Activated T-cell treated with anti-CD3 and anti-CD28 coated beads, Interleukin-2, amount 50 U/mL, for 1 hour (primary cell): ENCODE measurements at places on chromosomes 2 and 18.

- DNase-seq, result no peak
Measured at GRCh38 chr2:181367906-181368435, 89.2 kb upstream of the ITGA4 start.

- DNase-seq, result no peak
Measured at GRCh38 chr18:13834496-13835015, 10.6 kb downstream of the MC5R start.

- DNase-seq, result no peak
Measured at GRCh38 chr2:98704499-98705332, 26.2 kb downstream of the MGAT4A start.

- DNase-seq, result no peak
Measured at GRCh38 chr2:68915393-68915792, 37.3 kb downstream of the GKN2 start.

DNA sequence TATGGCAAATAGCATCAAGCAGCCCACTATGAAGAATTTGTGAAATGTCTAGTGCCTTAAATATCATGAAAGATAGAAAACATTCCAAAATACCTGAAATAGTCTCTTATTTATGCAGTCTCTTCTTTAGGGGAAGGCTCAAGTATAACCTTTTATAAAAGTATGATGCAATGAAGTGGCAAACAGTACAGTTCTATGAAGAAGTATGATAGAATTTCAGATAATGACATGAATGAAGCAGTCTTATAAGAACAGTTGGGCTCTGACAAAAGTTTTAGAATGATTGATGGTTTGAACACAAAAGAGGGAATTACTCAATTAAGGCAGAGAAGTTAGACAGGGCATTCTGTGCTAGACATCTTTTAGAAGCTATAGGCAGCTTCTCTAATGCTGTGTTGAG lies 1791.8 kb upstream of the PIK3C3 start:
- DNase-seq, result no peak

DNA sequence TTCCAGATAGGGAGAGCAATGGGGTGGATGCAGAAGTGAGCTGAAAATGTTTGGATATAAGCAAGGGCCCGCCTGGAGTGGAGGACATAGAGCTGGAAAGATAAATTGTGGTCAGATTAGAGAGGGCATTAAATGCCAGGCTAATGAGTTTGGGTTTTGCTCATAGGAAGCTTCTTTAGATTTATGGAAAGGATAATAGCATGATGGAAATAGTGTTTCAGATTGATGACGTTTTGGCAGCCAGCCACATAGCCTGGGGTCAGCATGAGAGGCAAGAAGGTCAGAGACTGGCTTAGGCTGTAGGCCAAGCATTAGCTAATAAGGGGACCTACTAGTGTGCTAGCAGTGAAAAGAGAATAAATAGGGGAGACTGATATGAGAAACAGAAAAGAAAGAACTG lies 321.6 kb downstream of the STK39 start:
- DNase-seq, result no peak

DNA sequence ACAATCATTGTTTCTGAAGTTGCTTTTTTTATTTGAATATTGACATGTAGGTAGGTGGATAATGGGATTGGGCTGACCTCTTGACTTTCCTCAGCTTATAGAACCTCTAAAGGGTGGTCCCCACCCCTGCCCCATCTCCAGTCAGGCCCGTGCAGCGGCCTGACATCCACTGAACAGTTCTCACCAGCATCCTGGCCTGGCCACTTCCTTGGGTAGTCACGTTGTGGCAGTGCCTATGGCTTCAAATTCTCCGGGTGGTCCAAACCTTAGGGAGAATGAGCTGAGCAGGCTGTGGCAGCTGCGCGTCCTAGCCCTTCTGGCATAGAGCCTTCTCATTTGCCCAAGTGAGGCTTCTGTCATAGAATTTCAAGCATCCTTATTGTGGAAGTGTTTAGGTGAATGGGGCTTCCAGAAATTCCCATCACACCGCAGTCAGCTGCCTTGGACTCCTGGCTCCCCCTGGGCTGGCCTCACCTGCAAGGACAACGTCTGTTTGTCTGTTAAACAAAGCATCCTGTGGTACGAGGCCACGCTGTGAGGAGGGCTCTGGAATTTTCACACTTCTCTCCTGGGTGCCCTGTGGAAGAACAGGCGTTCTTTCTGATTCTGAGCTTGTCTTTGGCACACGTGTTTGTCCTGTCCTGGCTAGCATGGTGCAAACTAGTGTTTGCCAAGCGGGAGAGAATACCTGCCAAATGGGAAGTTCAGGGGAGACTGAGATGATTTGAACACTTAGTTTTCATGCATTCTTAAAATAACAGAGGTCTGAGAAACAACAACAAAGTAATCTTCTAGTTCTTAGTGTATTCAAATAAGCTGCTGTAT lies 31.8 kb upstream of the OTOS start:
- DNase-seq, result no peak

- no peak for DNase-seq
Measured at GRCh38 chr18:35889677-35890076, 82.8 kb upstream of the RMP24 start.

- DNase-seq, result no peak
Measured at GRCh38 chr18:57984490-57985115, 59.4 kb upstream of the NEDD4L start.

DNA sequence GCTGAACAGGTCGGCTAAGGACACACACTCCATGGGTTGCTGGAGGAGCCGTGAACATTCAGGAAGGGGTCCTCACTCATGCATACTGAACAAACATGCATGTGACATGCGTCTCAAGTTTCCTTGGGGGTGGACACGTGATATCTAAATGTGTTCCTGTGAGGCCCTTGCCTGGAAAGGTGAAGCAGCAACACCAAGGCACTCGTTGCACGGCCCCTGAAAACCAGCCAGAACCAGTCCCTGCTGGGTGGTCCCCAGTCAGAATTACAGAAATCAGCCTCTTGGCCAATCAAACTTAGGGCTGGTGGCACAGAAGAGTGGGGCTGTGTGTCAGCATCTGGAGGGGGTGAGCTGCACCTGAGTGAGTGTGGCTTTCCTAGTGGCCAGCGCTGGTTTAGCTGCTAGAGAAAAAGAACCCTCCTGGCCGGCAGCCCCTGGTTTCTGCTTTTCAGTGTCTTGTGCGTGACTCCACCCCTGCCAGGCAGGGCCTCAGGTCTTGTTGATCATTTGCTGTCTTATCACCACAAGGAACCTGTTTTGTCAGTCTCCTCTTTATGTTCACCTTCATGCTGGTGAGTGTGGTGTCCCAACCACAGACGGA lies 3.2 kb upstream of the AQP12B start:
- DNase-seq, result no peak

- no peak for DNase-seq
Measured at GRCh38 chr2:130183512-130184373, 1.7 kb downstream of the MZT2B start.

DNA sequence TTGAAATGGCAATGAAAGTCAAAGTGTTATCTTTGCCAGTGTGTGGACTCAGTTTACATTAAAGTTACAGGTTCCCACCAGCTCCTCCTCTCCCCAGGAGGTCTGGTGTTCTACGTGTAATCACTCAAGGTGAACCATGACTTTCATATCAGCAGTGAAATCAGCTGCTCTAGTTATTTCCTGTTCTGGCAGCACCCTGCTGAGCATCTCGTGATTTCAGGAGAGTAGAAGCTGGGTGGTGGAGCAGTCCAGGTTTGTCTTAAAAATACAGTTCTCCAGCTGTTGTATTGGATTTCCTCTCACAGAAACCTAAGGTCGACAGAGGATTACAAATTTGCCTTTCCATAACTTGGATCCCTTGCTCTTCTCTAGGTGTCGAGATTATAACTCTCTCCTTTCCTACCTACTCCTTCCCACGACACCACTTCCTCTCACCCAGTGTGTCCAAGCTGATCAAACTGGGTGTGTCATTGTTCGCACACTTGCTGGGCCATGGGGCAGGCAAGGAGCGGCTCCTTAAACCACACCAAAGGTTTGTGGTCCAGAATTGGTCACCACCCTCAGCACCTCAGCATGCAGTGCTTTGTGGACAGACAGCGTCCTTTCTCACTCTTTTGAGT lies 13.0 kb upstream of the ARHGAP25 start:
- no peak for DNase-seq

DNA sequence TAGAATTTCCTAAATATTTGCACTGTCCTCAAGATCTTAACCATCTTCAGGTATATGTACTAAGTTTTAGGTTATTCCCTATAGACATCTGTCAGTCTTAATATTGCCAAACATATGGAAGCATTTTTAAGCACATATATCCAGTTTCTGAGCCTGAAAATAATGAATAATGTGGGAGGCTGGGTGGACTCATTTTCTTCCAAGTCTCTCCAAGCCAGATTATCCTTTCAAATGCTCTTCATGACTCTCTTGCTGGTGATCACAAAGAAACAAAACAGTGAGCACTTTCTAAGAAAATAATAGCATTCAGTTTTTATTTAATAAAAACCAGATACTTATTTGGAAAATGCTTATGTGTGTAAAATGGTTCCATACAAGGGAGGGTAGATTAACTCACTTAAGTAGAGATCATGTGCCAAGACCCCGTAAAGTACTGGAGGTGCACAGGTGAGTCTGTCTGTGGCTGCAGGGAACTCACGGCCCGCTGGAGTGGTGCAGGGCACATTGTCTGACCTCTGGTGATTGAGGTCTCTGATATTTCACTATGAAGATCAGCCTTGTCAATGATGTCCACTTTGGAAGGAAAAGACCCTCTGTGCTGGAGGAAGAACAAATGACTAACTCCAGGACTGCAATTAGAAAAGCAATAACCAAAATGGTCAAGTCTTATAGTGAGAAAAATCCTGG lies 161.6 kb downstream of the TMEM18 start:
- no peak for DNase-seq

DNA sequence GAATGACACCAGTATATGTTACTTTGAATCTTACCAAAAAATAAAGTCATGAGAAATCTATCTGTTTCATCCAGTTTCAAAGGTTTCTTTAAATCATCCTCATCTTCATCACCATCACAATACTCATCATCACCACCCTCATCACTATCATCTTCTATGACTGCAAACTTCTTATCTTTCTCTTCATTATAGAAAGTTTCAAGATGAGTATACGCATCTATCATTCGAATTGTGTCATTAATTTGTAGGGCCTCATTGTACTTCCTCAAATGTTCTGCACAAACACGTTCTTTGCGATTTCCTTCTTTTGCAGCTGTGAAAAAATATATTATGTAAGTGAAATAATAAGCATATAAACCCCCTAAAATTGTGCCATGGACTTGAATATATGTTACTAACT lies 34.1 kb upstream of the FAP start:
- no peak for DNase-seq

DNA sequence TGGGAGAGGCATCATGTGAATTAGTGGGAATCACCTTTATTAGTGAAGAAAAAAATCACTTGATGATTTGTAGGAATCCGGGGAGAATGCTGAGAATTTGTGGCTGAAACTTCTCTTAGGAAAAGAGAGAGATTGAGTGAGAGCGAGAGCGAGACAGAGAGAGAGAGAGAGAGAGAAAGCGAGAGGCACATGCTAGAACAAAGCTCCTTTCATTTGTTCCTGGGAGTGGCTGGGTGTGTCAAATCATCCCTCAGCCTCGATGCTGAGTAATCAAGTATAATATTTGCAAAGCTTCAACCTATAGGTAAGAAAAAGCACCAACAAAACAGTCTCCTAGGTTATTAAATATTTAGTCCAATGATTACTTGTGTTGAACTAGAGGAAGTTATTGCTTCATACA lies 4.4 kb upstream of the SERPINB5 start:
- no peak for DNase-seq

DNA sequence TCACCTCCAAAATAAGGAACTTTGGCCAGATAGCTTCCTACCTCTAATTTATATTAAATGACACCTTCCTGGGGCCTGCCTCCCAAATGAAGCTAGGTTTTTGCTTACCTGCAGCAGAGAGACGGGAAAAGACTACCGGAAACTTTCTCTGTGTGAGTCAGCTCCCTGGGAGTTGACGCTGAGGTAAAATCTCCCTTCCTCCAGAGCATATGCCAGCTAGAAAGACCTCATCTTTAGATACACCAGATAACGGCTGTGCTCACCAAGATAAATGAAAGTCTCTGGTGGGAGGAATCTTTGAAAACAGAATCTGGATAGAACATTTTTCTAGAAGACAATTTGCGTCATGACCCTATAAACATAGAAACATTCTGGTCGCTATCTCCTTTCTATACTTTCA lies 99.7 kb upstream of the RFX8 start:
- DNase-seq, result no peak

DNA sequence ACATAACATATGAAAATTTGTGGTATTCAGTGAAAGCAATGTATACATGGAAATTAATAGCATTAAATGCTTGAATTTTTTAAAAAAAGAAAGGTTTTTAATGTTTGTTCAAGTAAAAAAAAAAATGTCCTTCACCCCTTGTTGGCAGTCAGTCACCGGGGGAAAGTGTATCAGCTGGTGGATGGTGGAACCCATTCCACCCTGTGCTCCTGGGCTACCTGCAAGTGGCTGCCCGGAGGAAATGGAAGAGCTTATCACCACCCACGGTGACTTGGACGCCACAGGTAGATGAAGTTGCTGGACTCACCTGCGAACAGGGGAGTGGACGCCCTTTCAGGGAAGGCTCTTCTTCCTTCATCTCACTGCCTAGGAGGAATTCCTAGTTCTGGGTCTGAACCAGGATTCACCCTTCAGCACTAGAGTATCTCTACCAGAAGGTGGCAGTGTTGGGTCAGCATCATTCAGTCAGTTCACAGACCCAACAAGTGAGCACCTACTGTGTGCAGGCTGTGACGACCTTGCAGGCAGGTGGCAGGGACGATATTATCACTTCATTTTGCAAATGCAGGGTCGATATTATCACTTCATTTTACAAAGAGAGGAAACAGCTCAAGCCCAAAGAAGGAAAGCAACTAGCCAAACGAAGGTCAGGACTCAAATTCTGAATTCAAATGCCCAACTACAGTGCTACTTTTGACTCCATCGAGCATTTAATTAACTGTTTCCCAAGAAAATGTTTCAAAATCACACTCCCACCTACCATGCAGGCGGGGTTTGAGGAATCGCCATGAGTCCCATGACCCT lies 35.8 kb downstream of the CIB4 start:
- peak; percentile 27 for DNase-seq

GRCh38 chr2:122680662-122681061 lies 925.2 kb downstream of the TSN start:
- DNase-seq, result no peak

GRCh38 chr18:35683021-35683420 lies 101.5 kb downstream of the GALNT1 start:
- DNase-seq, result no peak

DNA sequence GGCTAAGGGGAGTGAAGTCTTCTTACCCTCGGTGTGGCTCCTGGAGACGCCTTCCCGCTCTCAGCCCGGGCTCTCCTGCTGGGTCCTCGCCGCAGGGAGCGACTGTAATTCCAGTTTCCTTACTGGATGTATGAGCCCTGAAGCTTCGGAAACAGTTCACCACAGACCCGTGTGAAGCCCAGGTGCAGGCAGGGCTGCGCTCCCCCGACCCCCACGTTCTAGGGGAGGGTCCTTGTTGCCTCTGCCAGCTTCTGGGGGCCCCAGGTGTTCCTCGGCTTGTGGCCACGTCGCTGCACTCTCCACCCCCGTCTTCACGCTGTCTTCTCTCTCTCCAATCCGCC lies 5.1 kb upstream of the ASB1 start:
- no peak for DNase-seq

DNA sequence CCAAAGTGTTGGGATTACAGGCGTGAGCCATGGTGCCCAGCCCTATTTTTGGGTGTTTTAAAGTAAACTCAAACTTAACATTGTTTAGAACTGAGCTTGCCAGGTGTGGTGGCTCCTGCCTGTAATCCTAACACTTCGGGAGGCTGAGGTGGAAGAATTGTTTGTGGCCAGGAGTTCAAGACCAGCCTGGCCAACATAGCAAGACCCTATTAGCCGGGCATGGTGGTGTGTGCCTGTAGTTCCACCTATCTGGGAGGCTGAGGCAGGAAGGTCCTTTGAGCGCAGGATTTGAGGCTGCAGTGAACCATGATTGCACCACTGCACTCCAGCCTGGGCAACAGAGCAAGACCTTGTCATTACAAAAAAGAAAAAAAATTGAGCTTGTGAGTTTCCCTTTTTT lies 17.5 kb downstream of the SFTPB start:
- DNase-seq, result no peak
